ENCODE measurements at places on chromosomes 1 and 21.

GRCh38 chr1:15289251-15289651 is 42.2 kb downstream of the FHAD1 start:
- no peak for DNase-seq
- no peaks in the 10 kb centered on the region for H3K4me1 ChIP-seq
- H3K27me3 ChIP-seq = no peaks in the 10 kb centered on the region
- H3K4me3 ChIP-seq = no peak overlapping the region
- no peak overlapping the region for H3K27ac ChIP-seq

DNA sequence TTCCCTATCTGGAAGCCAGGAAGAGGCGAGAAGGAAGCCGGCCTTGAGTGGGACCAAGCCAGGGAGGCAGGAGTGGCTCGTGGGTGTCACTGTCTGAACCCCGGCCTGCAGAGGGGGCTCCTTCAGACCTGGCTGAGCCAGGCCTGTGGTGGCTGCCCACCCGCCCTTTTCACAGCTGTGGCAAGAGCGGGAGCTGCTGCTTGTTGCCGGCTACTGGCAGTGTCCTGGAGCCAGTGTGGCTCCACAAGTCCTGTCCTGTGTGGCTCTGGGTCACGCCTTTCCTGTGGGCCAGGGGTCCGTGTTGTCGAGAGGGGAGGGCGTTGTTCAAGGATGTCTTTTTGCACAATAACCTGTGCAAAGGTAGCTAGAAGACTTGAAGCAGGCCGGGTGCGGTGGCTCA is 1.3 kb downstream of the PFKL start:
- H3K4me1 ChIP-seq = peaks cover 52% of the 10 kb centered on the region
- peaks cover 11% of the 10 kb centered on the region for H3K36me3 ChIP-seq
- no peaks in the 10 kb centered on the region for H3K27me3 ChIP-seq
- peak overlapping the region; percentile 59 for H3K4me3 ChIP-seq

- no peaks in the 10 kb centered on the region for H3K36me3 ChIP-seq
- no peaks in the 10 kb centered on the region for H3K27me3 ChIP-seq
- no peak overlapping the region for H3K27ac ChIP-seq
- H3K4me1 ChIP-seq = no peaks in the 10 kb centered on the region
Observed at GRCh38 chr1:165253818-165254254, 102.7 kb downstream of the LMX1A start.

DNA sequence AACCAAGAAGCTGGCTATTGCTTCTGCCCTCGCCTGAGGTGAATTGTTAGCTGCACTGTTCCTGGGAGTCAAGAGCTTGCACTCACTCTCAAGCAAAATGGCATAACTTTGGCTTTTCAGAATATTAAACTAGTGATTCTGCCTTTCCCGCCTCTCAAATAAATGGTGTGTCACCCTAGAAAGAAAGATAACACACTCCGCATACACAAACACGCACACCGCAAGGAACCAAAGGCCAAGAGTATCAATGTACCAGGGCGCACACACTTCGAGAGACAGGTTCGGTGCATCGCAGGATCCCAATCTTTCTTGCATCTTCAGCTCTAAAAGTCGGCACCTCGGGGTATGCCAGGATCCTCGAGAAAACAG is 470 bp upstream of the RTCA start:
- DNase-seq = no peak
- H3K4me1 ChIP-seq = peaks cover 26% of the 10 kb centered on the region
- peak overlapping the region; percentile 88 for H3K27ac ChIP-seq
- no peaks in the 10 kb centered on the region for H3K27me3 ChIP-seq
- H3K36me3 ChIP-seq = peaks cover 23% of the 10 kb centered on the region

GRCh38 chr21:46100426-46100825 is 2.5 kb downstream of the COL6A2 start:
- DNase-seq = no peak
- no peak overlapping the region for H3K27ac ChIP-seq
- H3K4me3 ChIP-seq = no peak overlapping the region

Data from naive thymus-derived CD4-positive, alpha-beta T cell (primary cell).